ENCODE measurements at places on chromosomes 4 and X.

DNA sequence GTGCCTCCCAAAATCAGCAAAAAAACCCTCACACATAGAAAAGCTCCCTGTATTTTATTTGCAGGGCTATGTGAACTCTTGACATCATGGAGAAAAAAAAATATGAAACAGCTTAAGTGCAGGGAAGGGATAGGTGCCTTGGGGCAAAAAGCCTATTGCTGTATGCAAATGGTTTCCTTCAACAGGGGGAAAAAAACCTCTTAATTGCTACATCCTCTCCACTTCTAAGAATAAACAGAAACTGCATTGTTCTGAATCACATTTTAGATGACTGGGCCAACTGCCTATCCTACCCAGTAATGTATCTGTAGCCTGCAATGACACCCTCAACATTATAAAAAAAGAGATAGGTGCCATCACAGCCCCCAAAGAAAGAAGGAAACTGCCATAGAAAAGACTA is 229.4 kb upstream of the GALNTL6 start:
- no peak for DNase-seq

DNA sequence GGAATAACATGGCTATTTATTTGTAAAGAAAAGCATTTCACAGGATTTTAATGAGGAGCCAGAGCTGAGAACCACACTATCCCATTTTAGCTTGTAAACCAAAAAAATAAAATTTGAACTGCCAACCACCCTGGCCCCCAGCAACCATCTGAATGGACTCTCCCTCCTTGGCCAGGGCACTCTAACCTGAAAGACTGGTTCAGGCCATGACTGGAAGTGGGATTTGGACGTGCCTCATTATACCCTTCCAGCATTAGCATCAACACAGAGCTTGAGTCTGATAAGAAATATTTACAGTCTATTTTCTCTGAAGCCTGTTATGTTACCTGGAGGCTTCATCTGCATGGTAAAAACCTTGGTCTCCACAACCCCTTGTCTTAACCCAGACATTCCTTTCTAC is 30.0 kb downstream of the METAP1 start:
- DNase-seq, result no peak

- no peak for DNase-seq
Measured at GRCh38 chr4:19756661-19757060, 495.0 kb upstream of the SLIT2 start.

- peak; percentile 86 for DNase-seq
Measured at GRCh38 chrX:48891402-48892288, 5.9 kb downstream of the TIMM17B start.

DNA sequence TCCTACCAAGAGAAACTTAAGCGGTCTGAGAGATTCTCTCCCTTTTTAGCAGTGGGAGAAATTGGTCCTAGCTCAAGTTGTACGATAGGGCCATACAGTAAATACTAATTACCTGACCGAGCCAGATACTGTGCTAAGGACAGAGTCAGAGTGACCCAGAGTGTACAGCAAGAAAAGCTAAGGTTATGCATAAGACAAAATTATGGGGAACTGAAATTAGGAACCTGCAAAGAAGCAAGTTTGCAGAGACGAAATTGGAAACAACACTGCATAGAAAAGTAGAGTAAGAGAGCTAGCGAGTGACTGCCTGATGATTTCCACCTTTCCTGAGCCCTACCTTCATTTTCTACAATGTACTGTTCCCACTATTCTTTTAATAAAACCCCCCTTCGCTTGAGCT is 278.1 kb downstream of the NKX6-1 start:
- DNase-seq, result no peak

DNA sequence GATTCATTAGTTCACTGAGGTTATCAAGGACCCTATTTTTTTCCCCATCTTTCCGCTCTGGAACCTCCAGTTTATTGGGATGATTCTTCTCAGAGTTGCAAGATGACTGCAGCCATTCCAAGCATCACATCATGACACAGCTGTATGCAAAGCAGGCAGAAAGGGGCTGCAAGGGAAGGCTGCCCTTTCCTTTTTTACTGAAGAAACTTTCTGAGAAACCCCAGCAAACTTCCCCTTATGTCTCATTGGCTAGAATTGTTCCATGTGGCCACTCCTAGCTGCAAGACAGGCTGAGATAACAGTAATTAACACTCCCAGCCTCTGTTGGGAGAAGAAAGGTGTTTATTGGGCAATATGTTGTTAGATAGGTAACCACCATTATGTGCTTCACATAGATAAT is 102.6 kb downstream of the SATL1 start:
- DNase-seq, result no peak

DNA sequence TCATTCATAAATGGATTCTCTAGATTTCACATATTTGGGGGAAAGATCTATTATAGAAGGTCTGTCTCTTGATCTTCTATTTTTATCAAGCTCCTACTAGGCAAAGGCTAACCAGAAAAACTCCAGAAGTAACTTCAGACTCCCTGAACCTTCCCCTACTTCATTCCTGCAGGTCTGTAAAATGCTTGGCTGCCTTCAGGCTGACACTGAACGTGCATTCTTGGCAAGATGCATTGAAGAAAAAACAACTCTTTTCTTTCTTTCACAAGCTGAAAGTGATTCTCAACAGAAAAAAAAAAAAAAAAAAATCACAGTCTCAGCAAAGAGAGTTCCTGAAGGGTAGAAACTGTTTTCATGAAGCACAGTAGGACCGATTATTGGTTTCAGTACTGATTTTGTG is 12.7 kb downstream of the OPHN1 start:
- peak; percentile 76 for DNase-seq

DNA sequence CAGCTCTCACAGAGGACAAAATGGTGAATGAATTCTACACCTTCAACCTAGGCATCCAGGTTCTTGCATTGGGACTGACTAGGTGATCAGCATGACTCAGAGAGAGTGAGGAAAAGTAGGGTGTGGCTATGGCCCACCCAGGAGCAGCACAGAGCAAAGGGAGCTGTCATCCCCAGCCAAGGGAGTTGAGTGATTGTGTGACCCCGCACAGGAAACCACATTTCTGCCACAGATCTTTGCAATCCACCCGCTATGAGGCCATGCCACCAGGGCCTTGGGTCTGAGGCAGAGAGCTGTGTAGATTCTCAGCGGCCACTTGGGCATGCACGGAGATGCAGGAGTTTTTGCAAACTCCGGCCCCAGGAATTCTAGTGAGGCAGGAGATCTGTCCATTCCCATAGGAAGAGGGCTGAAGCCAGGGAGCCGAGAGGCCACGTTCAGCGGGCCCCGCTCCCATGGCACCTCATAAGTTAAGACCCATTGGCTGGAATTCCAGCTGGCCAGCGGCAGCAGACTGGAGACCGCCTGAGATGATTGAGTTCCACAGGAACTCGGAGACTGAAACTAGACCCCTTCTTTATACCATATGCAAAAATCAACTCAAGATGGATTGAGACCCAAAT is 75.9 kb downstream of the NAA11 start:
- no peak for DNase-seq

- DNase-seq, result no peak
Measured at GRCh38 chr4:69818060-69818639, 41.8 kb downstream of the SULT1E1 start.

DNA sequence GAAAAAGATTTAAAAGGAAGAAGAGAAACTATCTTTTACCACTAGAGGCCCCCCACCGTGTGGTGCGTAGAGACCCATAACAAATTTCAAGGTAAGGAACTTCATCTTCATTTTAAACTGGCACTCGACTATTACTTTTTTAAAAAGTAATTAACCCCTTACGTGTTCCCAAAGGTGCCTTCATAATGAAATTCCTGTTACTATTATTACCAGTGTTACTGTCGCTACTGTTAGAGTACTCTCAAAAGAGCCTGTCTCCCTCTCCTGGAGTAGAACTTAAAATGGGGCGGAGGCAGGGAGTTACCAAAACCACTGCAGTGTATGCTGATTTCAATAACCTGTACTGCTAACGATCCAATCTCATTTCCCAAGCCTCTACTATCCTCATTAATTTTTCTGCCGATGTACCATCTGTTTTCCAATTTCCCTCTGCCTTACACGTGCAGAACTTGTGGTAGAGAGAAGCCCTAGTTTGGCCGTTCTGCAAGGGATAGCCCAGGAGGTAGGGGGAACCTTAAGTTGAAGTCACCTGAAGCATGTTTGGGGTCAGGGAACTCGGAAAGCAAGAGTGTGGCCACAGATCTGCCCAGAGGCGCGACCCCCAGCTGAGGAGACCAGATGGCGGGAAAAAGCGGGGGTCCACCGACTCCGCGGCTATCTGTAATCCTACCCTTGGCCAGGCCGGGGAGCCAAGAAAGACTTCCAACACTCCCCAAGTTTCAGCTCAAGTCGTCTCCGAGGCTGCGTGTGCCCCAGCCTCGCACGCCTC is 720 bp upstream of the STK26 start:
- peak; percentile 6 for DNase-seq

GRCh38 chrX:5051831-5052491 is 1176.7 kb downstream of the NLGN4X start:
- peak; percentile 25 for DNase-seq

GRCh38 chrX:132180929-132181328 is 38.3 kb downstream of the RAP2C start:
- no peak for DNase-seq

DNA sequence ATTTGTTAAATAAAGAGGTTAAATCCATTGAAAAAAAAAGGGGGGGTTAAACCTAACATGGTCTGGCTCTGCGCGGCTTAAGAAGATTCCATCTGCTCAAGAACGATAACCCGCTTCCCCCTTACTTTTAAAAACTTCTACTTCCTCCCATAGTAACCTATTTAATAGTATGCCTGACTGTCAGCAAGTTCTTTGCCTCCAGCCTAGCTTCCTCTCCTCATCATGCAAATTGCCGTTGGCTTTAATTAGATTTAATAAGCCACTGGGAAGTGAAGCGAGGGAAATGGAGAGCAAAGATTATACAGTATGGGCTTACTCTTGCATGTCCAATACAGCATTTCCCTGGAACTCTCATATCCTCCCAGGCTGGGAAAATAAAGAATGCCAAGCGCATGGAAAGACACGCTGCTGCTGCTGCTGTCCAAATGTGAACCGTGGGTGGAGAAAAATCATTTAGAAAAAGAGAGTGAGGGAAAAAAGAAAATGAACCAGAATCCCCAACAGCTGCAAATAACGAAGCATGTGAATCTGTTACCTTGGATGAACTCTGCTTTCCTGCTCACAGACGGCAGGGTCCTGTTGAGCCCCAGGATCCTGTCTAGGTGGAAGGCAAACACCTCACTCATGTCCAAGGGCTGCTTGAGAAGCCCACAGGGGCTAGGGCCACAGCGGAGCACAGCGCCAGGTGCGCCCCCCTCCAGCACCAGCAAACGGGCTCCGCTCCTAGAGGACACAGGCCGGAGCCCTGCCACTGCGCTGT is 2.7 kb downstream of the GASK1B start:
- DNase-seq, result peak; percentile 55

DNA sequence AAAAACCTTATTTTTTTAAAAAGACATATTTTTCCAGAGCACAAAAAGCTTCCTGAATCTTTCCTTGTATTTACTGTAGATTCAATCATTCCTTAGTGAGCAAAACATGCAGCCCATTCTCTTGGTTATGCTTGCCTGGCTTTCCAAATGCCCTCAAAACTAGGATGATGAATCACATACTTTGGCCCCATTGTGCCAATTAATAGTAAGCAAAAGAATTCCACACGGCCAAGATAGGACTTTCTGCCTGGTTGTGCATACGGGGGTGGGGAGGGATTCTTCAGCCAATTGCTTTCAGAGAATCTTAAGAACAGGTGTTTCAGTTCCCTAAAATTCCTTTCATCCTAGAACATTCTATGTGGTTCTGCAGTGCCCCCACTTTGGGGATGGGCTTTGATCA is 7.0 kb downstream of the RAI2 start:
- DNase-seq, result no peak

Measured in choroid plexus epithelial cell (primary cell).